ENCODE measurements at places on chromosomes 2 and 18.

DNA sequence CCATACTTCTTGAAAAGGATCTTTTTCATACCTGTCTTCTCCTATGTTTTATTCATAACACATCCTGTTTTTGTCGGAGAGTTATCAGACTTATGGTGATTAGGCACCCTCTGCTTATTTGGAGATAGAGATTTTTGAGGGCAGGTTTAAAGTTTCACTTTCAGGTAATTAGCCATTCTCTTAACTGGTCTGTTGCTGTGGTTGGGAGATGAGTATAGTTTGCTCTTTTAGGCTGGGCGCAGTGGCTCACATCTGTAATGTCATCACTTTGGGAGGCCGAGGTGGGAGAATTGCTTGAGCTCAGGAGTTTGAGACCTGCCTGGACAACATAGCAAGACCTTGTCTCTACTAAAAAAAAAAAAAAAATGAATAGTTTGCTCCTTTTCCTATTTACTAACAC, 25.3 kb downstream of the SFTPB start:
- DNase-seq: no peak

DNA sequence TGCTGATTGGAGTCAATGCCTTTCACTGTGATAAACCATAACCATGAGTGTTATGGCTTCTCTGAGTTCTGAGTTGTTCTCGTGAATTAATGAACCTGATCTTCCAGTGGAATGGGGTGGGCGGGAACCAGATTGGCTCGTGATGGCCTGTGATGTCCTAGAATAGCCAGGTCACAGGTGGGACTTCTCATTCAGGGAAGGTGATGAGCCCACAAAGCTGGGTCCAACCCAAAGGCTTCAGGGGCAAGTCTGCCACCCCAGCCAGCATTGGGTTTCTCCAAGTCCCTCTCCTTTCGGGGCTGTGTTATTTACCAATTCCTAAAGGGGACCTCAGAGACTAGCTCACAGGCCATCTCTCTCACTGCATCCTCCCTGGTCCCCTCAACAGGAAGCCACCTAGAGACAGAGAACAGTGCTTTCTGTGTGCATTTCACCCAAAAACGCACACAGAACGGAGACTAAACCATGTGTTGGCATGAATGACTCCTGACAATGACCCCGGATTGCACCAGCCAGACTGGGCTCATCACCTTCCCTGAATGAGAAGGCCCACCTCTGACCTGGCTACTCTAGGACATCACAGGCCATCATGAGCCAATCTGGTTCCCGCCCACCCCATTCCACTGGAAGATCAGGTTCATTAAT, 85.5 kb downstream of the MALT1 start:
- DNase-seq: no peak

GRCh38 chr2:49959961-49960553, 805.7 kb upstream of the FSHR start:
- DNase-seq: no peak

GRCh38 chr2:223731503-223731902, 105.9 kb downstream of the AP1S3 start:
- DNase-seq: no peak

All from CD4-positive, alpha-beta T cell treated with Interleukin-17A for 4 hours (primary cell).